ENCODE measurements at places on chromosomes 1 and 21.

- DNase-seq, result no peak
Observed at GRCh38 chr1:228987286-228987685, 252.0 kb downstream of the RHOU start.

GRCh38 chr1:118217141-118217838, 32.3 kb upstream of the SPAG17 start:
- no peak for DNase-seq

GRCh38 chr1:2279210-2279639, 51.1 kb downstream of the SKI start:
- DNase-seq, result no peak

DNA sequence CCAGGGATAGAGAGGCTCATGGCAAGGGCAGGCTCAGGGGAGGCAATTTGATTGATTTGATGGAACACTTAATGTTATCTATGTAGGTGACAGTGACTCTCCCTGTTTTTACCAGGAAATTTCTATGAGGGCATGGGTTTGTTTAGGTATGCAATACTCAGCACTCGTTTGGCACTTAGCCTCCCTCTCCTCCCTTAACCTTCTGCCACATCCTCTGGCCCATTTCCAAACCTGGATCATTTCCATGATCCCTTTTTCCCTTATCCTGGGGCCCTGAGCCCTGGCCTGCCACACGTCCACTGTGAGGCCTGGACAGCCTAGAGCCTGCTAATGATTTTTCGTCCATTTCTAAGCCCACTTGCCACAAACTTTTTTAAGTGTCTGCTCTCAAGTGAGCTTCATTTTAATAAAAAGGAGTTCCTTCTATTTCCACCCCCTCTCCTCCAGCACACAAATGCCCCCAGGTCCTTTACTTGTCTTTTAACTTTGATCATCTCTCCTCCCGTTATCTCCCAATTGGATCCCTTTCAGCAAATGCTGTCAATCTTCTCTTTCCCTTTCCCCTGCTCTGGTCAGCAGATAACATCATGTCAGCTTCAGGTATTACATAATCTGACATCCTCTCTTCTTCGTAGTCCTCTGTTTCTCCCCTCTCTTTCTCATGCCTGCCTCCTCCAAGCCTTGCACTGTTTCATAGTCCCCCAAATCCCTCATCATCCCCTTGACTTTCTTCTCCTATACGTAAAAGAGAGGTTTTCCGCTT, 37.8 kb upstream of the GADD45A start:
- DNase-seq, result no peak

- no peak for DNase-seq
Observed at GRCh38 chr1:5343256-5344020, 648.8 kb downstream of the NPHP4 start.

DNA sequence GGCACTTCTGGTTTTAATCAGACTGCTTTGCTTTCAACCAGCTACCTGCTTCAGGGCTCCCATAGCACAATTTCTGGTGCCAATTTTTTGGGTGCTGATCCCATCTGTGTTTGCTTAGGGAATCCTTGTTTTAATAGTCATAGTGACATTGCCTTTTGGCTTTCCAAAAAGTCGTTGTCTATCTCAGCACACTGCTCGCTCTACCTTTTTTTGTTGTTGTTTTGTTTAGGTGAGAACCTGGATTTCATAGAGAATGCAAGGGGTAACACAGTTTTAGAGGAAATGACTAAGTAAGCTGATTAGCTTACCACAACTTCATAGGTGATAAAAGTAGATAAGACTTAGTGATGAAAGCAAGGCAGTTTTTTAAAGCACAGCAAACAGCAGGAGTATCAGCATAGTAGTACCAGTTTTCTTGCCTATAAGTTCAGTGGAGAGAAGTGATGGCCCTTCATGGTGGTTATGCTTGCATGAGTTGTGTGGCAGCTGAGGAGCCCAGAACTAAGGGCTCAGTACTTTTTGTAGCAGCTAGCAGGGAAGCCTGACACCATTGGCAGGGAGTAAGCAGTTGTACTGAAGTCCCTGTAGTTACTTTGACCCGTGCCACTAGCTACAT, 31.3 kb downstream of the NEK7 start:
- DNase-seq, result no peak

GRCh38 chr1:220420726-220421125, 107.2 kb upstream of the MARK1 start:
- DNase-seq, result no peak

- no peak for DNase-seq
Observed at GRCh38 chr1:240170266-240170665, 78.6 kb downstream of the FMN2 start.

DNA sequence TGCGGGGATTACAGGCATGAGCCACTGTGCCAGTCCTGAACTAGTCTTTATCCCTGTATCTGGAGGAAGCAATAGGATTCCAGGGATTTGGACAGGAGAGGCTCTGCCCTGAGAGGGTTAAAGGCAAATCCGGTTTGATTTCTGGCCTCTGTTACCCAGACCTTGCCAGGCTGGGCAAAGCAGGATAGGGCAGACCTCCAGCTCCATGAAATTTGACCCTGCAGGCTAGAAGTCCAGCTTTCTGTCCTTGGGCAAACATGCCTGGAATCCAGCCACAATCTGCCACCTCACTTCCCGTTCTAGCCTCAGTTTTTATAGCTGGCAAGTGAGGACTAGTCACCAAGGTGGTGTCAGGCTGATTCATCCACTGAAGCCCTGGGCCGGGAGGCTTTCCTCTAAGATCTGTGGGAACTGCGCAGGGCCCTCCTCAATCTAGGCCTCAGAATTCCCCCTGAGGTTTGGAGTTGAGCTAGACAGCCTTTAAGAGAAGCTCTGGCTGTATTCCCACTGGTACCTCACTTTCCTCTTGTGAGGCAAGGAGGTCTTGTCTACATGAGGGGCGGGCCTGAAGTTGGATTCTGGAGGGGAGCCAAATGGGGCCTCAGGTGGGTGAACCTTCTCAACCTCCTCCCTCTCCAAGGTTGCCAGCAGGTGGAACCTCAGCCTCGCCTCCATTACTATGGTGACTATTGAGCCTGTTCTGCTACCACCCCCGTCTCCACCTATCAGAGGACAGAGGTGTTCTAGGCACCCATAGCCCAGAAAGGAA, 7.0 kb upstream of the P3R3URF start:
- peak; percentile 81 for DNase-seq

GRCh38 chr1:180680558-180681144, 48.8 kb downstream of the XPR1 start:
- no peak for DNase-seq

DNA sequence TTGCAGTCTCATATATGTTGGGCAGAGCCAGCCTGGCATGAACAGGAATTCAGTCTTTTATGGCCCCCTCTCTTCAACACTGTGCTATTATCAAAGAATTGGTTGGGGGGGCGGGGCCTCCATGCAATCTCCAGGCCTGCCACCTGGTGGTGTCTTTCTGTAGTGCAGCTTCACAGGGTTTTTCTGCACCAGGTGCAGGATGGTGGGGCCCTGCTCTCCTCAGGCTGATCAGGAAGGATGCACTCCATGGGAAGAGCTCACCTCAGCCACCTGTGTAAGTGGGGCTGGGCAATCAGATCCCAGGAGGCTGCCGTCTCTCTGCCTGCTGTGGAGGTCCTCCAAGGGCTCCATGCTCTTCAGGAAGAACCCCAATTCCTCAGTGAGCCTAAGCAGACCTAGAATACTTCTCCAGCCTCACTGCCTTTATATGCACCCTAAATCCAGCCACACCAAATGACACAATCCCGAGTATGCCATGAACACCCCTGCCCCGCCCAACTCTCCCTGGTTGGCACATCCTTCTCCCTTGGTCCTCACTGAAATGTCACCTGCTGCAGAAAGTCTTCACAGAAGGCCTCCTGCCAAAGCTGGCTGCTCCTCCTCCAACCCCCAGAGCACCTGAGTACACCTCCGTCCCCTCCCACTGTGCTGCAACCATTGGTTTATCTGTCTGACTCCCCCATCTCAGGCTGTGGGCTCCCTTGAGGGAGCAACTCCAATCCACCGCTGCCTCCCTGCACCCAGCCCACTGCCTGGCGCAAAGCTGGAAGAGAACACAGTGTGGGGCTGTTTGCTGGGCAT, 16.5 kb downstream of the STK40 start:
- peak; percentile 80 for DNase-seq

- DNase-seq, result no peak
Observed at GRCh38 chr1:243693800-243694199, 156.2 kb downstream of the AKT3 start.

DNA sequence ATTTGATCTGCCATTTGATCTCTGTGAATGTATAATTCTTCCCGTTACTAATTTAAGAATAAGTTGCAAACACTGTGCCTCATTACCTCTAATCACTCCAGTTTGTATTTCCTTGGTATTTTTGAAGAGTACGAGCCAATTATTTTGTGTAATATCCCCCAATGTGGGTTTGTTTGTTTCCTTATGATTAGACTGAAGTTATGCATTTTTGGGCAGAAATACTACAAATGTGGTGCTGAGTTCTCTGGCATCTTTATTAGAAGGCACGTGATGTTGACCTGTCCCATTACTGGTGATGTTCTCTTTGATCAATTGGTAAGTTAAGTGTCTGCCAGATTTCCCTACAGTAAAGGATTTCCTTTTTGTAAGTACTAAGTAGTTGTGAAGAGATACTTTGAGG, 10.3 kb downstream of the MIXL1 start:
- no peak for DNase-seq

DNA sequence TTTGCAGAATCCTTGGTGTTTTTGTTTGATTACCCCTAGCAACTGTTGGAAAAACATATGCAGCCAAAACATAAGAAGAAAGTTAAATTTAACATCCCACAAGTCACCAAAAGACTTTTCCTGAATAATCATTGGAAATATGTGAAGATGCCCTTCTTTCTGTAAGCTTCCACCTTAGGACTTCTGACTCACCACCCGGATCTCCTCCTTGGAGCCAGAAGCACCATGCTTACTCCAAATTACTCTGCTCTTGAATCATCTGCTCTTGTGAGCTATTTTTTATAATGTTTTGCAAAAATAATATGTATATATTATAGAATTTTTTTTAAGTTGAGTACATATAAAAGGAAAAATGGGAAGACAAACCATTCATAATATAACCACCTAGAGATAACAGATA, 391.7 kb downstream of the KCTD3 start:
- DNase-seq, result no peak

GRCh38 chr1:7171168-7171567, 385.9 kb downstream of the CAMTA1 start:
- DNase-seq, result no peak

- no peak for DNase-seq
Observed at GRCh38 chr1:104264521-104264920, 514.8 kb downstream of the AMY1C start.

DNA sequence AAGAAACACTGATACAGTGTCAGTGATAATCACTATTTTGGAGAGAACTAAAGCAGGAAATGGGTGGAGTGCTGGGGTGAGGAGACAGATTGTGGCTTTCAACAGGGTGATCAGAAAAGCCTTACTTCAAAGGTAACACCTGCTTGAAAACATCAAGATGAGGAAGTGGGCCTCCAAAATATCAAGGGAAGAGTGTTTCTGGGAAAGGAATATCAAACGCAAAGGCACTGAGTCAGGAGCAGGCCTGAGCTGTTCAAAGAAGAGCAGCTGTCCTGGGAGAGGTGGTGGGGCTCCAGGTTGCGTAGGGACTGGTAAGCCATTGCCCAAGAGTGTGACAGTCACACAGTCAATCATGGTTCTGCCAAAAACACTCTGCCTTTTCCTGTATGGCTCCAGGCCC, 47.1 kb upstream of the ATP1A1 start:
- no peak for DNase-seq

- DNase-seq, result peak; percentile 94
Observed at GRCh38 chr1:234987415-234988154, 141.1 kb downstream of the TOMM20 start.

DNA sequence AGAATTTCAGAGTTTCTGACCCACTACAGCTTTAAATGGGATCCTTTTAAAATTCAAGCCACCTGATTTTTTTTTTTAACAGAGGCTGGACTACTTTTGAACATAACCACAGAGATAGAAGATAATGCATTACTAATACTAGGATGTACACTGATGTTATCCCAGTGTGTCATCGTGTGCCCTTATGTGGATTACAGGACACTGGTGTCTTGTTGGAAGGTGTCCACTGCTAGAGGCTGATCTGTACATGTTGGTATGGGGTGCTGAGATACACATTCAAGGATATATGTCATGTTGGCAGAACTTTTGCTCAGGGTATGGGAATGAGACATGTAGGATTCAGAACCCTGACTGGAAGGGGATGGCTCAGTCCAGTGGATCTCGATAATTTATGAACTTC, 56.3 kb downstream of the INAVA start:
- no peak for DNase-seq

GRCh38 chr1:199979071-199979470, 48.4 kb upstream of the NR5A2 start:
- DNase-seq, result no peak

- peak; percentile 90 for DNase-seq
Observed at GRCh38 chr1:27026621-27027574, 14.2 kb upstream of the TENT5B start.

DNA sequence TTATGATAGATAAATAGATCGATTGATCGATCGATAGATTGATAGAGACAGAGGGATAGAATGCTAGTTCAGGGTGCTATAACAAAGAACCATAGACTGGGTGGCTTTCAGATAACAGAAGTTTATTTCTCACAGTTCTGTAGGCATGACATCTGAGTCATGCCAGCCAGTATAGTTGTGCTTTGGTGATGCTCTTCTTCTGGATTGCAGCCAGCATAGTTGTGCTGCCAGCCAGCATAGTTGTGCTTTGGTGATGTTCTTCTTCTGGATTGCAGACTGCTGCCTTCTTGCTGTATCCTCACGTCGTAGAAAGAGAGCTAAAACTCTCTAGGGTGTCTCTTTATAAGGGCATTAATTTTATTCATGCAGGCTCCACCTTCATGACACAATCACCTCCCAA, 860.8 kb downstream of the BRINP3 start:
- no peak for DNase-seq

DNA sequence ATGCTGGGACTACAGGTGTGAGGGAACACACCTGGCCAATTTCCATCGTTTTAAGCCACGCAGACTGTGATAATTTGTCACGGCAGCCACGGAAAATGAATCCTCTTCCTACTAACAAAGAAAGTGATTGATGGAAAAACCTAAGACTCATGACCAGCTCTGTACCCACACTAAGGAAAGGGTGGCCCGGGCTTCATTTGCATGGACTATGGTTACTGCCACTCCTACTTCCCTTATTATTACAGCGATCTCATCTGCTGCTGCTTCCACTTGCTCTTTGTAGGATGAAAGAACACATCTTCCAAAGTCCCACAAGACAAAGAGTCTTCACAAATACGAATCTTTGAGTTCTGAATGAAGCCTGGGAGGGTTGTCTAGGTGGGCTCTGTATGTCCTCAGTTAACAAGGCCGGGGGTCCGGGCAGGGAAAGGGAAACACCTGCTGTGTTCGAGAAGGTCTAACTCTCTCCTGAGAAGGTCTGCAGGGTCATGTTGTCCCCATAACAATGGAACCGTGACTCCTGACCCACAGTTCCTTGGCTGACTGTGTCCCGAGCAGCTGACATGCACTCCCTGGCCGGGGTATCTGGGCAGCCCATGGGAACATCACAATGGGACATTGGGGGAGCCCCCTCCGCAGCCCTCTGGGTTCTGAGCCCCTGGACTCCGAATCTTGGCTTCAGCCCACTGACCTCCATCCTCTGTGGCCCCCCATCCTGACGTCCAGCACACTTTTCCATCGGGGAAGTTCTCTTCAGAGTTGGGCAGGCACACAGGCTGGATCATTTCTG, 13.3 kb upstream of the TFF1 start:
- DNase-seq, result peak; percentile 7
